Fibroblast of upper back skin (primary cell): ENCODE measurements at places on chromosomes 1 and 21.
A peak's percentile ranks its signal among the peaks of the same experiment; 100 is the strongest.

DNA sequence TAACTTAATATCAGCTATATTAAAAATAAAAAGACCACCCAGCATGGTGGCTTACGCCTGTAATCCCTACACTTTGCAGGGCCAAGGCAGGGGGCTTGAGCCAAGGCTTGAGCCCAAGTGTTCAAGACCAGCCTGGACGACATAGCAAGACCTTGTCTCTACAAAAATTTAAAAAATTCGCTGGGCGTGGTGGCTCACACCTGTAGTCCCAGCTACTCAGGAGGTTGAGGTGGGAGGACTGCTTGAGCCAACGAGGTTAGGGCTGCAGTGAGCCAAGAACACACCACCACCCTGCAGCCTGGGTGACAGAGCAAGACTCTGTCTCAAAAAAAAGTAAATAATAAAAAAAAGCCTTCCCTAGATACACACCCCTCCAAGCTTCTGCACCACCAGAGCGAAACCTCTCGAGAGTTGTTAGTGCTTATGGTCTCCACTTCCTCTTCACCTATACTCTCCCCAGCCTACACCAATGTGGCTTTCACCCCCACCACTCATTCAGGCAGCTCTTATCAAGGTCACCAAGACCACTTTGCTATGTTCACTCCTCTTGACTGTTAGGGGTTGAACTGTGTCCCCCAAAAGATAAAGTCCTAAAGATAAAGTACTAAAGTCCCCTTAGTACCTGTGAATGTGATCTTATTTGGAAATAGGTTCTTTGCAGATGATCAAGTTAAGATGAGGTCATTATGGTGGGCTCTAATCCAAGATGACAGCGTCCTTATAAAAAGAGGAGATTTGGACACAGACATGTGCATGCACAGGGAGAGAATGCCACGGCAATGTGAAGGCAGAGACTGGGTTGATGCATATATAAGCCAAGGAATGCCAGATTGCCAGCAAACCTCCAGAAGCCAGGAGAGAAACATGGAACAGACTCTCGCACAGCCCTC lies 6.8 kb upstream of the PPP1R15B start:
- DNase-seq, result peak; percentile 55

GRCh38 chr1:114298008-114298407 lies 144.3 kb upstream of the SYT6 start:
- no peak for DNase-seq

DNA sequence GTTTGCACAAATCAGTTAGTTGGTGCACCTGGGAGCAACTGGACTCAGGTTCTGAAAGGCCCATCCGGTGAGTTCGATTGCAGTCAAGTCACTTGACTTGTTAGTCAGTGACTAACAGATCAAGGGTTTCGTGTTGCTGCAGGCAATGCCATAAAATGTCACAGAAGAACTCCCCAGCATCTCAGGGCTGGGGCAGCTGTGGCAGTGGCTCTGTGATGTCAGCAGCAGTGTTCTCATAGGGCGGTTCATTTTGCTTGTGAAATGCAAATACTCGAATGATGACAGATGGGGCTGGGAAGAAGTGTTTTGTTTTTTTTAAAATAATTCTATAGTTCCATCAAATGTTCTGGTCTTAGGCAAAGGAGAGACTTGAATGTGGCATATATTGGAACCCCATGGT lies 287.8 kb downstream of the LMX1A start:
- no peak for DNase-seq

- no peak for DNase-seq
These were observed 4.0 kb downstream of the RNF11 start for GRCh38 chr1:51240084-51240483.

GRCh38 chr1:172849653-172850052 lies 190.8 kb downstream of the FASLG start:
- no peak for DNase-seq

- DNase-seq, result no peak
These were observed 4.6 kb downstream of the LAMC1 start for GRCh38 chr1:183027791-183028190.

- DNase-seq, result peak; percentile 84
These were observed 112.8 kb downstream of the RIPK4 start for GRCh38 chr21:41653954-41654491.

DNA sequence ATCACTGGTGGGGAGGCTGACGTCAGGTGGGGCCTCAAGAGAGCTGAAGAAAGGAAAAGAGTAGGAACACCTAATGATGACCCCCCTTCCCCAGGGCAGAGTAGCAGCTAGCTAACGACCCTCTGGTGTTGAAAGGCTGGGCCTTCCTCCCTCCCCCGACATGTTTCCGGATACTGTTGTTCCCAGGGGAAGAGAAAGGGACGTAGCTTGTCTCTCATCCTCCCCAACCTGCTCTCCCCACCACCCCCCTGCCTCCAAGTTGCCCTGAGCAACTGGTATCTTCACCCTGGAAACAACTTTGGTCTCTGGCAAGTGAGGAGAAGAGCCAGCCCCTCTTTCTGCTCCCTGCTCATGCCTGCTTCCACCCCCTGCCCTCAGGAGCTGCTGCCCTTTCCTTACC lies 2.4 kb downstream of the SEMA6C start:
- DNase-seq, result no peak

GRCh38 chr1:14915356-14916054 lies 238.0 kb upstream of the TMEM51 start:
- DNase-seq, result peak; percentile 36

DNA sequence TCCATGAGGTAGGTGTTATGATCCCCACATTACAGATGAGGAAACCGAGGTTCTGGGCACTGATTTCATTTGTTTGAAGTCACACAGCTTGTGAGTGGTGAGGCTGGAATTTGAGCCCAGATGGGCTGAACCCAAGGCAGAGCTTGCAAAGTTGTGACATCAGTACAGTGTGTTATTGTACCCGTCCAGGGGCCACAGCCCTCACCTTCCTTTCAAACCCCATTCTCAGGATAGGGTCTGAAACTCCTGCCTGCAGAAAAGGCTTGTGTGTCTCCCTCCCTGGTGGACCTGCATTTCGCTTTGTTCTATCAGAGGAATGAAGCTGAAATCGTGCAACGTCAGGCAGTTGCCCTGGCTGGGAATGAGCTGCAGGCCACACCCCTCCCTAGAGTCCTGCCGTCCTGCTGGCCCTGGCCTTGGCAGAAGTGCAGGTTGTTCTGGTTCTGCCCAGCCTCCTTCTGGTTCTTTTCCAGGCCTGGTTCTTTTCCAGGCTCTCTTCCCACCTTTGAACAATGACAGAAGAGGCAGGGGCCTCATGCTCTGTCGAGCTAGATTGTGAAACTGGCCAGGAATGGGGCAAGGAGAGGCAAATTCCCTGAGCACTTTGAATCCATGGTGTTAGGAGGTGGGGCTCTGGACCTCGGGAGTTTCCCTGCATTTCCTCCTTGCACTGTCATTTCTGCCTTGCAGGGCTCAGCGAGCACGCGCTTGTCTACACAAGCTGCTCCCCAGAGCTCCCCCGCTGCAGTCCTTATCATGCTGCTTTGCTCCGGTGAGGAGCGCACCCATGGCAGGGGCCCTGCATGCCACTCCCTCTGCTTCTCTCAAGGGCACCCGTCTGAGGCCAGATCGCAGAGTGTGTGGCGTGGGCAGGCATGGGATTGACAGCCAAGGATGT lies 8.2 kb upstream of the MYOM3 start:
- peak; percentile 24 for DNase-seq

- no peak for DNase-seq
These were observed 13.0 kb upstream of the F3 start for GRCh38 chr1:94554580-94554979.

DNA sequence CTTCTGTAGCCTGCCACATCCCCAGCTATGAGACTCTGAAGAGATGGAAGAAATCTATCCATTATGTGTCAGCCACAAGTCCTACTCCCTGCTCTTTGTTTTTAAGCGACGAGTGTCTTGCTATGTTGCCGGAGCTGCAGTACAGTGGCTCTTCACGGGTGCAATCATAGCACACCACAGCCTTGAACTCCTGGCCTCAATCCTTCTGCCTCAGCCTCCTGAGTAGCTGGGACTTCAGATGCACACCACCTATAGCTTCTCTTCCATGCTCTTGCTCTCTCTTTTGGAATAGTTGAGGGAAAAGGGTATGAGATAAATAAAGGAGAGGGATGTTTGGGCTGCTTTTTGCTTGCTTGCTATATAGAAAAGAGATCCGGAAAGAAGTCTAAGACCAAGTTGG lies 1.6 kb downstream of the TUFT1 start:
- no peak for DNase-seq
